ENCODE measurements at places on chromosomes 1 and 21. TPM values are rescaled to one million over a fixed set of nuclear protein-coding genes. Genes with fewer than 3 reads are reported as not detected.

IL12RB2 gene
- 0.12 TPM for total RNA-seq

AMIGO1 gene
- total RNA-seq, result 1.3 TPM

IGFN1 gene
- 0.63 TPM for total RNA-seq

TMEM125 gene
- total RNA-seq, result not detected

ACTA1 gene
- not detected for total RNA-seq

HSD3B1 gene
- not detected for total RNA-seq

FAM78B gene
- 0.29 TPM for total RNA-seq

BEND5 gene
- total RNA-seq, result not detected

FCRL4 gene
- total RNA-seq, result not detected

MROH9 gene
- not detected for total RNA-seq

UBE2Q1 gene
- 54.0 TPM for total RNA-seq

CELA3B gene
- not detected for total RNA-seq

MYOG gene
- total RNA-seq, result not detected
